A549 treated with DMSO at 1 μM for 4 hours (cell line): ENCODE measurements at places on chromosomes 6 and 20. TPM values are rescaled to one million over a fixed set of nuclear protein-coding genes. Genes with fewer than 3 reads are reported as not detected.

GLP1R gene
- not detected in 5 replicates for total RNA-seq

C20orf204 gene
- total RNA-seq: 0.19 to 0.39 TPM (median 0.33 TPM) in 5 replicates

DCDC2 gene
- 3.3 to 4.1 TPM (median 3.8 TPM) in 5 replicates for total RNA-seq

NFATC2 gene
- 8.3 to 11.7 TPM (median 9.4 TPM) in 5 replicates for total RNA-seq

NRSN1 gene
- not detected in 5 replicates for total RNA-seq

LY86 gene
- not detected in 5 replicates for total RNA-seq

CHRNA4 gene
- total RNA-seq: 0.19 to 2.1 TPM (median 0.29 TPM) in 5 replicates

KCNK15 gene
- 0.57 to 0.85 TPM (median 0.69 TPM) in 5 replicates for total RNA-seq

RAET1L gene
- total RNA-seq: 0.18 to 0.58 TPM (median 0.36 TPM) in 5 replicates

SFT2D1 gene
- total RNA-seq: 35.1 to 45.6 TPM (median 42.8 TPM) in 5 replicates

SYNE1 gene
- 42.6 to 54.0 TPM (median 50.1 TPM) in 5 replicates for total RNA-seq

JAG1 gene
- total RNA-seq: 44.4 to 59.6 TPM (median 53.7 TPM) in 5 replicates

SEL1L2 gene
- total RNA-seq: not detected in 5 replicates

PRR18 gene
- total RNA-seq: 0.07 to 0.33 TPM (median 0.07 TPM) in 5 replicates

TRIM40 gene
- total RNA-seq: not detected in 5 replicates

AFG1L gene
- 0.89 to 1.7 TPM (median 1.4 TPM) in 5 replicates for total RNA-seq

FAM83C gene
- total RNA-seq: 0.02 to 0.06 TPM in 2 of 5 replicates, not detected in the others

ANGPT4 gene
- total RNA-seq: 0.02 to 0.03 TPM (median 0.02 TPM) in 3 of 5 replicates, not detected in the others

CST4 gene
- total RNA-seq: not detected in 5 replicates

EIF6 gene
- total RNA-seq: 362 to 409 TPM (median 372 TPM) in 5 replicates
